ENCODE measurements at places on chromosomes 7 and 10.

DNA sequence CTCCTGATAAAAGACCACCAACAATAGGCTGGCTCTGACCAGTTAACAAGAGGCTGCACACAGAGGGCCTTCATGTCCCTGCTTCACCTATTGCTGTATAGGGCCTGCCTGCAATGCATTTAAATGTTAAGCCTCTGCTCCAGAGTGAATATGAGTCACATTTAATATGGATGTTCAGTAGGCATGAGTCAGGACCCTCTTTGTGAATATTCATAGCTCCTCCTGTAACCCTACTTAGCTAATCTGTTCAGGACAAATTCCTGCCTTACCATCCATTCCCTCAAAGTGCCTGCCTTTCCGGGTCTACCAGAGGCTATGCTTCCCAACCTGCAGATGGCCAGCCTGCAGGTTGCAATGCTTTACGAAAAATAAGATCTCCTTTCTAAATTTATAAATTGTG lies 32.5 kb downstream of the ARHGAP22 start:
- DNase-seq = no peak

- no peak for DNase-seq
These were observed 57.2 kb downstream of the AKR1E2 start for GRCh38 chr10:4883079-4883739.

DNA sequence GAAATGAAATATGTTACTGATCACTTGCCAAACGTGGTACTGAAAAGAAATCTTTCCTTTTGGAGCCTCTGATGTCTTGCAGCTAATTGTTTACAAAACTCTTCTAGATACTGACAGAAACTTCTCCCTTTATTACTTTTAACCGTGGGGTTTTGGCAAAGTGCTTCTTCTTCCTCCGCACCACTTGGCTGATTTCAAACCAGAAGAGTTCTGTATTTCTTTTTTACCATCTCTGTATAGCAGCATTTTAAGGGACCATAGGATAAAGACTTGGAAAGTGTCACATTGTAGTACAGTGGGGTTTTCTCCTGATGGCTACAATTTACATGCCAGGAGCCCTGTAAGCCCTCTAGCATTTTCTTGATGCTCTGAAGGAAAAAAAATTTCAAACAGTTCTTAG lies 21.9 kb upstream of the CREB5 start:
- DNase-seq = no peak

- no peak for DNase-seq
These were observed 22.6 kb upstream of the PDIA4 start for GRCh38 chr7:149050941-149051340.

- DNase-seq = no peak
These were observed 636.8 kb downstream of the ETV1 start for GRCh38 chr7:13352677-13353076.

- no peak for DNase-seq
These were observed 124.5 kb downstream of the UBE2H start for GRCh38 chr7:129828078-129828762.

DNA sequence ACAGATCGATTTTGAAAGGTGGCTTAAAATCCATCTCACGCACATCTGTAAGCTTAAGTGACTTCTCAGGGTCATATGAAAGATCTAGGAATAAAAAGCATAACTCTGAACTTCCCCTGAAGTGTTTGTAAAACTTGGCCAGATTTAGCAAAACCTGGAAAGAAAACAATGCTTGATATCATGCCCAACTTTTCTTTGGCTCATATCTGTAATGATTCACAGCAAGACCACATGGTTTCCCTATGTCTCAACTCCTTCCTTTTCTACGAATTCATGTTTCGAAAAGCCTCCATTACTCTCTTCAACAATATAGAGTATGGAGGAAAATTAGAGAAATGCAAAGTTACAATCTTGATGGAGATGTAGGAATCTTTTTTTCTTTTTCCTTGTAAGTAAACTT lies 20.1 kb upstream of the CABCOCO1 start:
- no peak for DNase-seq

DNA sequence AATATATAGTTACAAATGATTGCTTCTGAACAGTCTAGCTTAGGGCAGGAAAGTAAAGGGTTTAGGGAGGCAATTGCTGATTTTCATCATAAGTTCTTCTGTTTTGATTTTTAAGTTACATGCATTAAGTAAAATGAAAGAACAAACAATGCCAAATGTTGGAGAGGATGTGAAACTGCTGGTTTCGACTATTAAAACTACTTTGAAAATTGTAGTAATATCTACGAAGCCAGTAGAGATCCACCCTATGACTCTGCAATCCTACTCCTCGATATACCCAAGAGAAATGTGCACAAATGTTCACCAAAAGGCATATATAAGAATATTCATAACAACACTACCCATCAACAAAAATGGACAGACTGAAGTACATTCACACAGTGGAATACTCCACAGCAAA lies 24.3 kb downstream of the PDZD8 start:
- DNase-seq = no peak

DNA sequence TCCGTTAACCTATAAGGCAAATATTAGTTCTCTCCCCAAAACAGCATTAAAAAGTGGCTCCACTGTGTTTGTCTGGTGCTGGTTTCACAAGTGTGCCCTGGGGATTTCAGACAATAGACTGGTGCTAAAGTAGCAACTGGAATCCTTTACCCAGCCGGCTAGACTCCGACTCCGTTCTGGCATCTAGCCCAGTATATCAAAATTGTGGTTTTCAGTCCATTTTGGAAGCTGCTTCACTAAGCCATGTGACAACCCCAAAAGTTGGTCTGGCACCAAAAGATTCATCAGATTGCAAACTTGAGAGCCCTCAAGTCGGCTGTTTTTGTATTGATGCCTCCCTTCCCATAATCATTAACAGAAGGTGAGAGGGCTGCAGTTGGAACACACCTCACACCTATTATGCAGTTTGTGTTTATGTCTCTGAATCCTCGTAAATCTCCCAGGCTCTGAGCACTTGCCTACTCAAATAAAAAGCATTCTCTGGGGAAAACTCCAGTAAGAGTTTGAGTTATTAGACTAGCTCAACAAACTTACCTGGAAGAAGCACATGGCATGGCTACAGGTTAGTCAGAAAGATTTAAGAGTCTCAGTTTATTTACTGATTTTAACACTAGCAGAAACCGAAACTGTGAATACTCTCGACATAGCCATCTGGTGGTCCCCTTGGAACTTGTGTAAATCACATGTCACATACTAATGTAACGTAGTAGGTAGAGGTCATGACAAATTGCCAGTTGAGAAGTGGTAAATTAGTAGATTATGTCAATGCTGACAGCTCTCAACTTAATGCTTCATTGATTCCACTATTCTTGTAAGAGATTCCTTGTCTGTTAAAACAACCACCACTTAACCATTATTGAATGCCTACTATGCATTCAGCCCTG lies 14.8 kb upstream of the WNT16 start:
- peak; percentile 95 for DNase-seq

DNA sequence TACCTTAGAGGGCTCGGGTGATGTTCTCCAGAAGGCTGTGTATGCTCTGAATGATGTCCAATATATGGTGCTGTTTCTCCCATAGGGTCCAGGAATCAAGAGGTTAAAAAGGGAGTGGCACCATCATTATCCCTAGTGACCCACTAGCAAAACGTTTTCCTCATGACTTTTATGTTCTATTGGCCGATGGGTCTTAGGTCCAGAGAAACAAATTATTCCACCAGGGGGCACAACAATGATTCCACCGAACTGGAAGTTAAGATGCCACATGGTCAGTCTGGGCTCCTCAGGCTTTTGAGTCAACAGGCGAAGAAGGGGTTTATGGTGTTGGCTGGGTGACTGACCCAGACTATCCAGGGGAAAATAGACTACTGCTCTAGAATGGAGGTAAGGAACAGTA lies 256.1 kb downstream of the COBL start:
- DNase-seq = no peak

DNA sequence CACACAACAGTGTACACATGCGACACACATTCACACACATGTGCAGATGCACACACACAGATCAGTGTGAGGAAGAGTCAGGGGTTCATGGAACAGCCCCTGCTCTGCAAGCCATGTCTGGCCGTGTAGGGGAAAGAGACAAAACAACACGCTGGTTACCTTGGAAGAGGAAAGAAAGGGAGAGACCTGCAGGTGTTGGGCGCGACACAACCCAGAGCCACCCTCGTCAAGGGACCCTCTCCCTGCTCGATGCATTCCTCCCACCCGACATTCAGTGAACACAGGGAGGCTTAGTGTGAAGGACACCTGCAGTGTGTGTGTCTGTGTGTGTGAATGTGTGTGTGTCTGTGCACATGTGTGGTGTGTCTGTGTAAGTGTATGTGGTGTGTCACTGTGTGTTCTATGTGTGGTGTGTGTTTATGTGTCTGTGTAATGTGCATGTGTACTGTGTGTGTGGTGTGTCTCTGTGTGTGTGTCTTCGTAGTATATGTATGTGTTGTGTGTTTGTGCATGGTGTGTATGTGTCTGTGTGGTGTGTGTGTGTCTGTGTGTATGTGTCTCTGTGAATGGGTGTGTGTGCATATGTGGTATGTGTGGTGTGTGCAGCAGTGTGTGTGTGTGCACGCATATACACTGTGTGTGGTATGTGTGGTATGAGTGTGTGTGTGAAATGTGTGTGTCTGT lies 69.5 kb upstream of the PITRM1 start:
- DNase-seq = no peak

- no peak for DNase-seq
These were observed 24.1 kb downstream of the AMZ1 start for GRCh38 chr7:2711895-2712675.

GRCh38 chr7:28106321-28106829 lies 74.2 kb downstream of the JAZF1 start:
- DNase-seq = peak; percentile 92

- DNase-seq = no peak
These were observed 881 bp downstream of the C10orf67 start for GRCh38 chr10:23343591-23344240.

DNA sequence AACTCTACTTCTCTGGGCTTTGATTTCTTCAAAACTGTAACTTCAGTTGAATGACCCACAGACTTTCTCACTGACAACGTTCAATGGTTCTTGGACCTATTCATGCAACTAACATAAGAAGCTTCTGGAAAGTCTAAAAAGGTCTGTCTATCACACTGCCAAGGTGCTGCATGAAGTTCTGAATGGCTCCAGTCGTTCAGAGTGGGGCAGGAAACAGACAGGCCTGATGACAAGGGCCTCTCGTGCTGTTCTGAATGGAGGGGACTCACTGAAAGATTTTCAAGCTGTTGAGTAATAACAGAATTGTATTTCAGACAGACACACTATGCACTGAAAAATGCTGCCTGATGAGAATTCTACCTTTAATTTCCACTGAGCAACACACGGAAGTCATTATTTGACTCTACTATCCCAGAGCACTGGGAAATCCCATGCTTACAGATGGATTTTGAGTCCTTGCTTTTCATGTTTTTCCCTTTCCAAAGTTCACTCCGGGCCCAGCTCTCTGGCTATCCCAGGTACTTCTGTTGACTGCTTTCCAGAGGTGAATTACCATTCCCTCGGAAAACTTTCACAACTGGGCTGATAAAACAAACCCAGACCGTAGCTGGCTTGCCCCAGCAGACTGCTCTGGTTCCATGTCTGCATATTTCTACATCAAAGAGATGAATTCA lies 204.9 kb upstream of the FRMD4A start:
- no peak for DNase-seq

- DNase-seq = no peak
These were observed 8.6 kb downstream of the TBATA start for GRCh38 chr10:70776455-70777005.

DNA sequence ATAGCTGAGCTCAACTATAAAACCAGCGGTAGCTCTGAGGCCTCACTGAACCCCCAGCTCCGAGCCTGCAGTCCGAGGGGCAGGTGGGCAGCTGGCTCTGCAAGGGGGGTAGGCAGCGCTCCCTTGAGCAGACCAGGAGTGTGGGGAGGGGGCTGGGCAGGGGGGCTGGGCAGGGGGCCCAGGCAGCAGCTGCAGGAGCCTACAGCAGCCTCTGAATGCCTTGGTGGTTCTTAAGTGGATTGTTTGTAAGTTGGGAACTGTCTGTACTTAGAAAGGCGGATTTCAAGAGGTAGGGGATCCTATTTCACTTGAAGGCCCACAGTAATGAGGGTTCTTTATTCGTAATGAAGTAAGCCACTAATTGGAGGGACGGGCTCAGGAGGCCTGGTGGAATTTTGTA lies 72.3 kb downstream of the ICA1 start:
- DNase-seq = peak; percentile 32

GRCh38 chr10:23150091-23150490 lies 42.0 kb upstream of the PTF1A start:
- DNase-seq = no peak

- no peak for DNase-seq
These were observed 82.8 kb downstream of the VOPP1 start for GRCh38 chr7:55489552-55489951.

DNA sequence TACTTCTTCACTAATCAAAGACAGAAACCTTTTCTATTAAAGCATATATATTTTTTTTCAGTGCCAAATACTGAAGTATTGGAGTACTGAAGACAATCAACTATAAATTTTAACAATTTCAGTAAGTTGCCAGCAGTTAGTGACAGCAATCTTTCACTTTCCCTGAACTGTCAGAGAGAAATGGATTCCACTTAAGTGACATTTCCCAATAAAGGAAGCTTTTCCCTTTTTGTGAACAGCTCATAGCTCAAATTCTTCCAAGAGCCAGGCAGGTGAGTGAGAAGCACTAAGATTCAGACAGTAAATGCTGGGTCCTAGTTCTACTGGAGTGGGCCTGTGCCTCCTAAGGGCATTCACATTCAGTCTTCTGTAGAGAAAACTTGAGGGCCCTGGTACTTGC lies 142.0 kb downstream of the SRPK2 start:
- DNase-seq = no peak

- DNase-seq = peak; percentile 69
These were observed 189.9 kb upstream of the PDE1C start for GRCh38 chr7:32259931-32260596.

DNA sequence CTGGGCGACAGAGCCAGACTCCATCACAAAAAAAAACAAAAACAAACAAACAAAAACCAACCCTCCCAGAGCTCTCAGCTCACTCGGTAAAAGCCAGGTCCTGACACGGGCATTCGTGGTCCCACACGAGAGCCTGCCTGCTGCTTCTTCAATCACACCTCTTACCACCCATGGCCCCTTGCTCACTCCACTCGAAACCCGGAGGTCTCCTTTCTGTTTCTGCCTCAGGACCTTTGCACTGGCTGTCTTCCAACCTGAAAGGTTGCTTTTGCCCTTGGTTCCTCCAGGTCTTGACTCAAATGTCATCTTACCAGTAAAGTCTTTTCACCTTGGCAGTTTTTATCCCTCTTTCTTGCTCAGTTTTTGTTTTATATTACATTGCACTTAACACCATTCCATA lies 169.6 kb downstream of the EVX1 start:
- no peak for DNase-seq

DNA sequence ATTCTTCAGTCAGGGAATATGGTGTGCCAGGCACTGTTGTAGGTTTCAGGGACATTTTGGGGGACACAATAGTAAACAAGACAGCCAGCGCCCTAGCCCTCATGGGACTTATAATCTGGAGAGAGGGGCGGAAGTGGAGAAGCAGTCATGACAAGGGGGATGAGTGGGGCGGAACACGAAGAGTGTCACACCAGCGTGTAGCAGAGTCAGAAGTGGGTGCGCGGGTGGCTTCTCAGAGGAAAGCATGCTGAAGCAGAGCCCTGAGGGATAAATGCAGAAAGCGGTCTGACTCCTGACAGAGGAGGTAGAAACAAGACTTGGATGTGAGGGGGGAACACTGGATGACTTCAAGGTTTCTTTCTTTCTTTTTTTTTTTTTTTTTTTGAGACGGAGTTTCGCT lies 160.3 kb upstream of the LYZL2 start:
- DNase-seq = no peak

All from NCI-H2171 treated with DMSO at 0.1 percent for 48 hours (cell line).